ENCODE measurements at places on chromosomes 3 and 15. TPM values are rescaled to one million over a fixed set of nuclear protein-coding genes. Genes with fewer than 3 reads are reported as not detected.

DNA sequence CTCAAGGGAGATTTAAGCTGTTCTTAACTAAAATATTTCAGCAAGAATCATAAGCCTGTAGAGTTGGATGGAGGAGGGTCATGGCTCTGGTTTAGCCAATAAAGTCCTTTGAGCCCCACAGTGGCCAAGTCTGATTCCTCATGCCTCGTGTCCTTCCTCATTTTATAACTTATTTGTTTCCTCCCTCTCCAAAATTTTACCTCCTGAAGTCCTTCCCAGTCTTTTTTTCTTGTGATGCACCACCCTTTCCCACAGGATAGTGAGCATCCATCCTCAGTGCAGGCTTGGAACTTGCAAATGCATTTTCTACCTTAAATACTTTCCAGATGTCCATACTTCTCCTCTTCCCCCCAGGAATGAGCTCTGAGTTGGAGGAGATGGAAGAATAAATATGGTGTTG lies 162.7 kb upstream of the AGTR1 start:
- H3K36me3 ChIP-seq: no peaks in the 10 kb centered on the region
- no peak overlapping the region for H3K4me3 ChIP-seq
- no peaks in the 10 kb centered on the region for H3K27me3 ChIP-seq
- H3K4me1 ChIP-seq: no peaks in the 10 kb centered on the region

DNA sequence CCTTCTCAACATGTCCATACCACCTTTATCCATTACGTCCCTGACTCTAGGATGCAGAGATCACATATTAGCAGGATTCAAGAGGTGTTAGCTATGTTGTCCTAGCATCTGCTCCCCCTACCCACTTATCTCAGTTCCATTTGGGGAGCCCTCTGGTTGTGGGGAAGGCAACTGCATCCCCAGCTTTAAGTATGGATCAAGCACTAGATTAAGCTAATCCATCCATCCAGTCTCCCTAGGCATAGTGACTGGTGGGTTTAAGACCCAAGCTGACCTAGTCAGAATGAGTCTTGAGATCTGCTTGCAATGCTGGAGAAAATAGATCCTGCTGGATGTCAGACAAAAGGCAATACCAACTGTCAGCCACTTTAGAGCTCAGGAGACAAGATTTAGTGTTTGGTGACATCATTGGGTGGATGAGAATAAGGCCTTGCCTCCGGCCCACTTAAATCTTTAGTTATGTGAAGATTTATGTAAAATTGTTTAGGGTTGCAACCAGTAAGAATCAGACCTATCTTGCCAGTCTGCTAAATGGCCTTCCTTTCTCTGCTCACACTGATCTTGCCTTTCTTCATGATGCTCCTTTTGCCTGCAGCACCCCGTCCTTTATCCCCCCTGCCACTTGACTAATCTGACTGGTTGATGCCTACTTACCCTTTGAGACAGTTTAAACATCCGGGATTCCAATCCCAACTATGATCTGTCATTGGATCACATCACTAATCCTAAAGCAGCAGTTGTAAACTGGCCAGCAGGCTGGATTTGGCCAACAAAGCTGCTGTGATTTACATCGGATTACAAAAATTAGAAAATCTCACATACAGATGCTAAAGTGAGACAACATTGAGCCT lies 2.1 kb upstream of the ISY1 start:
- no peaks in the 10 kb centered on the region for H3K27me3 ChIP-seq
- peaks cover 31% of the 10 kb centered on the region for H3K4me1 ChIP-seq
- H3K4me3 ChIP-seq: peak overlapping the region; percentile 93

Gene TF
- total RNA-seq: 0.97 TPM

Gene CCR8
- 1.1 TPM for total RNA-seq

Gene QRICH1
- 141 TPM for total RNA-seq

DNA sequence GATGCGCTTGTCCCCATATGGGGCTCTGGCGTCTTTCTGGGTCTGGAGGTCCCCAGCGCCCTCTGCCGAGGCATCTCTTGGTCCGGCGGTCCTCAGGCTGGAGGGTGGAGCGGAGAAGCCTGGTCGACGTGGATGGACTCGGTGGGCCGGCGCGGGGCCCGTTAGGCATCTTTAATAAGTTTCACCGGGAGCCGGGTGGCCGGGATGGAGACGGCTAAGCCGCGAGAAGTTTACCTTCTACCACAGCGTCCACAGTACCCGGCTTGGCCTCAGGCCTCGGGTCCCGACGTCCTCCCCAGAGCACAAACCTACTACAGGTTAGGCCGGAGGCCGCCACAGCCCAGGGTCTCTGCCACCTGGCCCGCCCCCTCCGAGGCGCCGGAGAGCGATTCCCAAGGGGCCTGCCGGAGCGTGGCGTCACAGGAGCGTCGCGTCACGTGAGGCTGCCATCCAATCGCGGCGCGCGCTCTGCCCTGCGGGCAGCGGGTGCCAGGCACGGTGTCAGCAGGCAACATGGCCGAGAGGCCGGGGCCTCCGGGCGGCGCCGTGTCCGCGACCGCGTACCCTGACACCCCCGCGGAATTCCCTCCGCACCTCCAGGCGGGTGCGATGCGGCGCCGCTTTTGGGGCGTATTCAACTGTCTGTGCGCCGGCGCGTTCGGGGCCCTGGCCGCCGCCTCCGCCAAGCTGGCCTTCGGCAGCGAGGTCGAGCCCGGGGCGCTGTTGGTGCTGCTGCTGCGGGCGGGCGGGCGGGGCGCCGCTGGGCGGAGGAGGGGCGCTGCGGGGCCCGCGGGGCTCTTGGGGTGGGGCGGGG lies at the start of gene TMEM42:
Gene TMEM42 (plus strand): TSS at position 501 of the 814 bp plus-strand sequence. CDS start 13 bp downstream, at position 514.
- peak within 1 kb of the TSS; percentile 85 for H3K27ac ChIP-seq
- H3K4me3 ChIP-seq: peak within 1 kb of the TSS; percentile 86

GRCh38 chr15:93985176-93985575 lies 246.2 kb upstream of the MCTP2 start:
- H3K4me3 ChIP-seq: no peak overlapping the region
- DNase-seq: no peak
- H3K27me3 ChIP-seq: peaks cover 20% of the 10 kb centered on the region
- H3K27ac ChIP-seq: no peak overlapping the region
- no peaks in the 10 kb centered on the region for H3K36me3 ChIP-seq

DNA sequence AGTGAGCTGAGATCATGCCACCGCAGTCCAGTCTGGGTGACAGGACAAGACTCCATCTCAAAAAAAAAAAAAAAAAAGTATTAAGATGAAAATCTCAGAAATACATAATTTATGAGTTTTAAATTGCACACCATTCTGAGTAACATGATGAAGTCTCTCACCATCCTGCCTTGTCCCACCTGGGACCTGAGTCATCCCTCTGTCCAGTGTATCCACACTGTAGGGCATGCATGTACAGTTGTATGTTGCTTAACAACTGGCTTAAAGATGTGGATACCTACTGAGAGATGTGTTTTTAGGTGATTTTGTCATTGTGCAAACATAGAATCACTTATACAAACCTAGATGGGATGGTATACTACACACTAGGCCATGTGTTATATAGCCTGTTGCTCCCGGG lies 17.1 kb downstream of the ASB14 start:
- H3K27me3 ChIP-seq: no peaks in the 10 kb centered on the region
- H3K27ac ChIP-seq: no peak overlapping the region

Gene IL12A
- total RNA-seq: 0.19 TPM

Gene TTLL13
- total RNA-seq: 1.5 TPM

DNA sequence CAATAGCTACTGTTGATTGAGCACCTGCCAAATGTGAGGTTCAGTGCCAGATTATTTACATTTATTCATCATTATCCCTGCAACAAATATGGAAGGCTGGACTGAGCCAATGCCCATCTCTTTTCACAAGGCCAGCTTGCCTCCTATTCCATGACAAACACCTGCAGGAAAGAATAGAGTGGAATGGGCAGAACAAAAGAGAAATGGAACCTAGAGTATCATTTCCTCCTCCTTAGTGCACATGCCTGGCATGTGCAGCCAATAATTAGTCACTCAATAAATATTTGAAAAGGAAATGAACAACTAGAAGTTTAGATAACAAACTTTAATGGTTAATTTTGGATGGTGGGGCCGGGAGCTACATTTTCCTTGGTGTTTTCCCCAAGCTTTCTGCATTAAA lies 61.4 kb upstream of the MYRIP start:
- peaks cover 7% of the 10 kb centered on the region for H3K27me3 ChIP-seq
- H3K27ac ChIP-seq: no peak overlapping the region
- H3K4me3 ChIP-seq: no peak overlapping the region
- no peak for DNase-seq

GRCh38 chr3:16349986-16350596 lies 85.1 kb downstream of the OXNAD1 start:
- no peak overlapping the region for H3K4me3 ChIP-seq
- H3K4me1 ChIP-seq: peaks cover 23% of the 10 kb centered on the region
- H3K36me3 ChIP-seq: peaks cover 59% of the 10 kb centered on the region
- DNase-seq: no peak
- no peak overlapping the region for H3K27ac ChIP-seq

GRCh38 chr15:51161491-51162220 lies 67.0 kb upstream of the TNFAIP8L3 start:
- DNase-seq: no peak
- H3K27me3 ChIP-seq: peaks cover 24% of the 10 kb centered on the region
- H3K36me3 ChIP-seq: no peaks in the 10 kb centered on the region

GRCh38 chr3:34364335-34364734 lies 565.9 kb downstream of the PDCD6IP start:
- no peaks in the 10 kb centered on the region for H3K36me3 ChIP-seq

DNA sequence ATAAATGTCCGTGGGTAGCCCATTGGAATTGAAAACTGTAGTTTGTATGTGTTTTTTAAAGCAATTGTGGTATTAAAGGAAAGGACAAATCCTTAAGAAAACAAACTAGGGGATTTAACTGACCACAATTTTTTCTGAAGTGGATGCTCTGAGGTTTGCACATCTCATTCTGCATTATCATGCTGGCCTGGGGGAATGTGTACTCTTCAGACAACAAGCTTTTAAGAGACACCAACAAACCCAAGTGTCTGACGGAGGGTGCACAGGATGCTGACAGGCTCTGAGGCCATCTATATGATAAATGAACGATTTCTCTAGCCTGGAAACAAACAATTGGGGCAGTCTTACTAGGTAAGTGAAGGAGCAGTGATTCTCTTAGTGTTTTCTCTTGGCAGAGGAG lies 9.1 kb downstream of the LINS1 start:
- no peak for DNase-seq
- H3K27ac ChIP-seq: peak overlapping the region; percentile 77
- H3K27me3 ChIP-seq: no peaks in the 10 kb centered on the region
- H3K4me1 ChIP-seq: peaks cover 43% of the 10 kb centered on the region
- peaks cover 46% of the 10 kb centered on the region for H3K36me3 ChIP-seq

Gene PLXND1
- total RNA-seq: 30.0 TPM

Gene IL17RB
- 0.42 TPM for total RNA-seq

Gene MST1R
- 1.7 TPM for total RNA-seq

GRCh38 chr3:104126864-104127553 lies 1239.7 kb upstream of the ALCAM start:
- H3K4me3 ChIP-seq: no peak overlapping the region
- H3K27me3 ChIP-seq: no peaks in the 10 kb centered on the region
- H3K36me3 ChIP-seq: no peaks in the 10 kb centered on the region
- H3K4me1 ChIP-seq: no peaks in the 10 kb centered on the region
- no peak for DNase-seq
- no peak overlapping the region for H3K27ac ChIP-seq

- no peak overlapping the region for H3K27ac ChIP-seq
- no peaks in the 10 kb centered on the region for H3K4me1 ChIP-seq
- H3K27me3 ChIP-seq: no peaks in the 10 kb centered on the region
- no peak overlapping the region for H3K4me3 ChIP-seq
- no peak for DNase-seq
- peaks cover 18% of the 10 kb centered on the region for H3K36me3 ChIP-seq
Measured at GRCh38 chr15:67796196-67797127, 28.8 kb upstream of the SKOR1 start.

Data from activated naive CD8-positive, alpha-beta T cell treated with anti-CD3 and anti-CD28 coated beads, Interleukin-2, amount 10 ng/mL, durations not matched to agents 7 days and 5 days (primary cell).